ENCODE measurements at places on chromosomes 1 and 21.

DNA sequence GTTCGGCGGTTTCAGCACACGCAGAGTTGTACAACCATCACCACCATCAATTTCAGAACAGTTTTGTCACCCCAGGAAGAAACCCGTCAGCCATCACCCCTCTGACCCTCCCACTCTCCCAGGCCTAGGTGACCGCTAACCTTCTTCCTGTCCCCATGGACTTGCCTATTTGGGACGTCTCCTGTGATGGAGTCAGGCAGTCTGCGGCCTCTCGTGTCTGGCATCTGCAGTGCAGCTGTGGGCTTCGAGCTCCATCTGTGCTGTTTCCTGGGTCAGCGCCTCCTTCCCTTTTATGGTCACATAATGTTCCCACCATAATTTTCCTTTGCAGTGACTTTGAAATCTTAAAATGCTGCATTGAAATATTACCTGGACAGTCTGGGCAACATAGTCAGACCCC lies 24.4 kb downstream of the SLC45A1 start:
- peak; percentile 52 for DNase-seq

GRCh38 chr1:9422911-9423505 lies 116.3 kb upstream of the SLC25A33 start:
- DNase-seq = no peak

DNA sequence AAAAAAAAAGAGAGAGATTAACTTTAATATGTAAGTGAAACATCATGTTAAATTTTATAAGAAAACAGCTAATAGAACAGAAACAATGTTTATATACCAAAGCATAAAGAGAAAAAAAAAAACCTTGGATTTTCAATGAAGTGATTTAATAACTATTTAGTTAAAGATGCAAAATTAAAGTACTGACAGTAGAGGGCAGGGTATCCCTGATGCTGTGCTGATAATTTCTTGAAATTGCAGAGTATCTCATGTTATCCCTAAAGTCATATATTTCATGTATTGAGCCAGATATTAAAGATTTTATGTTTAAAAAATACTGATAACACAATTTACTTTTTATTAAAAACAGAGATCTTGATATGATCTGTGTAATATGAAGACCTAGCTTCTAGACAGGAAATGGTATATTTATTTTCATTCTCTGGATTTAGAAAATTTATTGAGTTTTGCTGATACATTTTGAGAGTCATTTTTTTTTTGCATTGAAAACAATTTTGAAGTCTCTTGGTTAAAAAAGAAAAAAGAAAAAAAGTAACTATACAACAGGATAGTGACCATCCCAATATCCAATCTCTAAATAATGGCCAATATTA lies 273.2 kb downstream of the USP25 start:
- peak; percentile 16 for DNase-seq

GRCh38 chr1:223329664-223330415 lies 34.1 kb downstream of the SUSD4 start:
- no peak for DNase-seq

GRCh38 chr1:168053681-168054080 lies 83.0 kb downstream of the GPR161 start:
- DNase-seq = no peak

DNA sequence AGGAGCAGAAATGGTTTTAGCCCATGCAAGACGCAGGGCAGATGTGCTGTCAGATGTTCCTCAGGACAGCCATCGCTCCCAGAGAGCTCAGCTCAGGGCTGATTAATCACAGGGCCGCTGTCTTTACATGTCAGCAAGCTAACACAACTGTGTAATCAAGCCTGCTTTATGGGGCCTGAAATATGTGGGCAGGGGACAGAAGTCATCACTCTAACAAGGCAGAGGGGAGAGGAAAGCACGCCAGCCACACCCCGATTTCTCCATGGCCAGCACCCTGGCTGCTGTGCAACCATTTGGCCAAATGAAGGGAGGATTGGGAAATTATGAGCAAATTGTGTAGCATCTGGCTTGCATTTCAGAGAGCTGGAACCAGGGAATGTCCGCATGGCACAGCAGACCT lies 368.8 kb downstream of the NPHP4 start:
- no peak for DNase-seq

DNA sequence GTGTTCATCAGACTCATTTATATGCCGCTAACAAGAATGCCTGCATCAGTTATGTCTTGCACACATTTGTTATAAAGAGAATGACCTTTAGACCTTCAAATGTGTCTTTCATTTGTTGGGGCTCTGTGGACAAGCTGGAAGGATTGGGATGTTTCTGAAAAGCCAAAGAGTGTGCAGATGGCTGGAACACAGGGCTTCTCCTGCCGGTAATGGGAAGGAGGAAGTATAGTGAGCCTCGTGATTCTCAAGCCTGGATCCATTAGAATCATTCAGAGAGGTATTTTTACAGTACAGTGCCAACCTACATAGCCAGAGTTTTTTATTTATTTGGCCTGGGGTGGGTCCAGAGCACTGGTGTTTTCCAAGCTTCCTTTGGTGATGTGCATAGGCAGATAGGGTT lies 40.6 kb upstream of the ATP1A1 start:
- no peak for DNase-seq

DNA sequence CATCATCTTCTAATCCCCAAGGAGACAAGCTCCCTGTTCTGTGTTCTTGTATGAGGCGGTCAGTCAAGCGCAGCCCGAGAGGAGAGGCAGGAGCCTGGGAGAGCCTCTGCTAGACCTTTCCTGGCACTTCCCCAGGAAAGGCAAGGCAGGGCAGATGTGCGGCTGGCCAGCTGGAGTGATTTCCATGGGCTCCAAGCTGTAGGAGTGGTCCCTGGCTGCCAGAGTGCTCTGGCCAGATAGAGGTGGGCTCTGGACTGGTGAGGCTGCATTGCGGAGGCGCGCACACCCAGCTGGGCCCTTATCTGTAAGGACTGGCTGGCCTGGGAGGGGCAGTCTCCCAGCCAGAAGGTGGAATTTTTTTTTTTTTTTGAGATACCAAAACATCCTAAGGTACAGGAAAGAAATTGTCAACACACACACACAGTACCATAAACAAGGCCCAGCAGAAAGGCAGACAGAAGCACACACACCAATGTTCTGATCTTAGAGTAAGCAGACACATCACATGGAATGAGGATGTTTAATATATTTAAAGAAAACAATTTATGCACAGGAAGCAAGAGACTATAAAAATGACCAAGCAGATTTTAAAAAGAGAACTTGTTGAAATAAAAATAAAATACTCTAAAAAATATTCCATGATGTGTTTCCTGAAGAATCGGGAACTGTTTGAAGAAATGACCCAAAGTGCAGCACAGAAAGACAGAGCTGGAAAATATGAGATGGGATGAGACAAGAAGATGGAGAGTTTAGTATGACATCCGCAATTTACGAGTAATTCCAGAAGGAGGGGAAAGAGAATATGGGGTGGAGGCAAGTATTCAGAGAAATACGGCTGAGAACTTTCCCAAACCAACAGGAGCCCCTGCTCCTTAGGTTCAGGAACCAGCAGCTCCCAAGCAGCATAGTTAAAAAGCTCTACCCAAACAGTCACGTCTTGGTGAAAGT lies 13.4 kb downstream of the IBA57 start:
- DNase-seq = no peak

DNA sequence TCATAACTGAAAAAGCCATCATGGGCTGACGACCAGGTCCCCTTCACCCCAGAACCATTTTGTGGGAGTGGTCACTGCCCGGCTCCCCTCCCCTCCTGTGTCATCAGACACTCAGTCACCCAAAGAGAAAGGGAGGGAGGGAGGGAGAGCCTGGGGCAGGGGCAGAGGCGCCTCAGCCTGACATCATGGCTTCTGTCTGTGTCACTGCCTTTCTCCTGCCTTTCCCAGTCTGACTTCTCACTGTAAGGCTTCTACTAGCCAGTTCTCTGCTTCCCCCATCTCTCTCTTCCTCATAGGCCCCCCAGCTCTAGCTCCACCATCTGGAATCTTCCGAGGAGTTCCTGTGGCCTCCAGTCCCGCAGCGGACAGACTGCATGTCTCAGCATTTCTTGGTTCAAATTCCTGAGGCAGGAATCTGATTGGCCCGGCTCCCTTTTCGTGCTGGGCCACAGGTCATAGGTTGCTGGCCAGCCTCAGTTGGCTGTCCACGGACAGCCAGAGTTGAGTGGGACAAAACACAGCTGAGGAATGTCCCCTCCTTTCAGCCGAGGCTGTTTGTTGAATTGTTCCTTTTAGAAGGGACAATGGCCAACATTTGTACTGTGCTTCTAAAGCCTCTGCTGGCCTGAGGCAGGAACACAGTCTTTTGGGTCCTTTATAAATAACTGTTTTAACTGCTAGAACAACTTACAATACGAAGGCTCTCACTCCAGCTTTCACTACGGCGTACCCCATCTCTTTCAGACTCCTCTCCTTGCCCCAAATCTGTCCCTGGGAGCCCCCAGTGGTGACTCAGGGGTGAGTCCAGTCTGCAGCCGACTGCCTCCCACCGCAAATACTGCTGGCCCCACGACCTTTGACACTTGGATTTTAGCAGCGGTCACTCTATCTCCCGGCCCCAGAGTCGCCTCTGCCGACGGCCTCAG lies 18.7 kb upstream of the KANK4 start:
- no peak for DNase-seq

DNA sequence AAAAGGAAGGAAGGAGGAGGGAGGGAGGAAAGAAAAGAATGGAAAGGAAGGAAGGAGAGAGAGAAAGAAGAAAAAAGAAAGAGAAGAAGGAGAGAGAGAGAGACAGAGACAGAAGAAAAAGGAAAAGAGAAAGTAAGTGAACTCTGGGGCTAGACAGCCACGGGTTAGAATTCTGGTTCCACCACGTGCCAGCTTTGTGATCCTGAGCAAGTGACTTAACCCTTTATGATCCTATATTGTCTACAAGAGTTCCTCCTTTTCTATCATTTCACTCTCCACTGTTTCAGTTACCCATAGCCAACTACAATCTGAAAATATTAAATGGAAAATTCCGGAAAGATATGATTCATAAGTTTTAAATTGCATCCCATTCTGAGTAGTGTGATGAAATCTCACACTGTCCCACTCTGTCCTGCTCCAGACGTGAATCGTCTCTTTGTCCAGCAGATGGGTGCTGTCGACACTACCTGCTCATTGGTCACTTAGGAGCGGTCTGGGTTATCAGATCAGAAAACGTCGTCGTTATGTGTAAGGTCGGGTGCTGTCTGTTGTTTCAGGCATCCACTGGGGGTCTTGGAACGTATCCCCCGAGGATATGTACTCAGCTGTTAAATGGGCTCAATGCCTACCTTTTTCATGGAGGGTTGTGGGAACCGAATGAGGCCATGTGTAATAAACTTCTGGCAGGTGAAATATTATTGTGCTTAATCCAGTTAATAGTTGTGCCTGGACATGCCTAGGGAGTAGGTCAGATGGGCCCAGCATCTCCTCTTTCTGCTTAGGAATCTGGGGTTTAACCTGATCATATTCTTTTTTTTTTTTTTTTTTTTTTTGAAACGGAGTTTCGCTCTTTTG lies 19.1 kb downstream of the TMEM51 start:
- no peak for DNase-seq

- DNase-seq = no peak
Measured at GRCh38 chr1:60657926-60658325, 424.4 kb upstream of the NFIA start.

GRCh38 chr21:45292399-45293219 lies 4.9 kb upstream of the POFUT2 start:
- peak; percentile 92 for DNase-seq

DNA sequence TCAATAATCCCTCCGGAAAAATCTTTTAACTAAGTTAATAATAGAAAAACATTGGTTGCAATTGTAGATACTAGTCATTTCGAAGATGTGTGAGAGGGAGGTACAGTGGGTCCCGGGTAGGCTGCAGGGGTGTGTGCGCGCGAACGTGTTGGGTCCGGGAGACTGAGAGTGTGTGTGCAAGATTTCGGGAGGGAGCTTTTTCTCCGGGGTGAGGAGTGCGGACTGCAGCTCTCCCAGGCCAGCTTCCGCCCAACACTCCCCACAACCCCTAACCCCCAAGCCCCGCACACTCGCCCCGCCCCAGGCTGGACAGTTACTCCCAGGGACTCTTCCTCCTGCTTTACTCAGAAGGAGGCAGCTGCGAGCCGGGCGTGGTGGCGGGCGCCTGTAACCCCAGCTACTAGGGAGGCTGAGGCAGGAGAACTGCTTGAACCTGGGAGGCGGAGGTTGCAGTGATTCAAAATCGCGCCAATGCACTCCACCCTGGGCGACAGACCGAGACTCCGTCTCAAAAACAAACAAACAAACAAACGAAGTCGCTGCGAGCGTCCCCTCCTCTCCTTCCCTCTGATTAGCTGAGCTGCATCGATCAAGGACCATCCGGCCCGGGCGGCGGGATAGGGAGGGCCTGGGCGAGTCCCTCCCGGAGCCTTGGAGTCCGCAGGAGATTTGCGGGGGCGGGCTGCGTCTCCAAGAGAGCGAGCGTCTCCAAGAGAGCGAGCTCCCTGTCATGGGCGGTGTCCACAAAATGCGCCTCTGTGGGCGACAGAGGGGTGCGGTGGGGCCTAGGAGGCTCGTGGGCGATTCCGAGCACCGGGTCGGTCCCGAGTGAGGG lies 28.3 kb upstream of the PPM1J start:
- peak; percentile 56 for DNase-seq

- DNase-seq = peak; percentile 62
Measured at GRCh38 chr1:193322211-193322610, 135.8 kb upstream of the B3GALT2 start.

- no peak for DNase-seq
Measured at GRCh38 chr1:98130408-98130807, 209.6 kb upstream of the DPYD start.

DNA sequence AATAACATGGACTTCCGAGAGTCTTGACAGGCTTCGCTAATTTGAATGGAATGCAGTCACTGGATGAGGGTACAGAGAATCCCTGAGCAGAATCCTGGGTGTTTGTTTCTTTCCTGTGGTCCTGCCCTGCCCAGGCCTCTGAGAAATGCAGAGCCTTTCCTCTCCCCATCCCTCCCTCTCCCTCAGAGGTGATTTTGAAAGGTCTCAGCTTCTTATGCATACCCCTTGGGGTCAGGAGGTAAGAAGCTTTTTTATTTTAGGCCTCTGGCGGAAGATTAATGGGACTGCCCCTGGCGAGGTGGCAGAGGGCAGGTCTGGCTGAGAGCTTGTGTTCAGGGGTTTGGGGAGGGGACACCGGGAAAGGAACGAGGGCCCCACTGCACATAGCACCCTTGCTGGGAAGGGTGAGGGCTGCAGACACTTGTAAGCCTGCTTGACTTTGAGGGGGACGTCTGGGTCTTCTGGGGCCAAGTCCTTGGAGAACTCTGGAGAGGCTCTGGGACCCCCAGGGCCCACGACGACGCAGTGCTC lies 116.5 kb upstream of the SLC45A1 start:
- no peak for DNase-seq
